ENCODE measurements at places on chromosomes 2 and 18.

GRCh38 chr2:134152045-134153010 is 101.5 kb upstream of the MGAT5 start:
- DNase-seq, result no peak

GRCh38 chr18:66819235-66819634 is 215.3 kb upstream of the CDH19 start:
- DNase-seq, result no peak

DNA sequence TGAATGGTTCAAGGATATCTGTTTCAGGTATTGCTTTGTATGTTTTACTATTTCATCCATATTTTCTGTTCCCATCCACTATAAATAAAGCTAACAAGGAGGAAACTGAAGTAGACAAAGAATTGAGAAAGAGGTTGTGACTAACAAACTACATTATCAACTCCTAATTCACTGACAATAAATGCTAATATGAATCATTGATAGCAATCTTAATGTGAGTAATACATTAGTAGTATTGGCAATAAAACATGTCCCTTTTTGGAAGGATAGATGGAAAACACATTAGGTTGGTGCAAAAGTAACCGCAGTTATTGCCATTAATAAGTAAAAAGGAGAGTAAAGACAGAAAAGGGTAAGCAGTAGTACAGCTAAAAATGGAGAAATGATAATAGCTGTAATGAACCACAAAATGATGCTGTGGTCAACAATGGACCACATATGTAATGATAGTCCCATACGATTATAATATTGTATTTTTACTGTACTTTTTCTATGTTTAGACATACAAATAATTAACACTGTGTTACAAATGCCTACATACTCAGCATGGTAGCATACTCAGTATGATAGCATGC is 104.7 kb downstream of the THADA start:
- DNase-seq, result no peak

DNA sequence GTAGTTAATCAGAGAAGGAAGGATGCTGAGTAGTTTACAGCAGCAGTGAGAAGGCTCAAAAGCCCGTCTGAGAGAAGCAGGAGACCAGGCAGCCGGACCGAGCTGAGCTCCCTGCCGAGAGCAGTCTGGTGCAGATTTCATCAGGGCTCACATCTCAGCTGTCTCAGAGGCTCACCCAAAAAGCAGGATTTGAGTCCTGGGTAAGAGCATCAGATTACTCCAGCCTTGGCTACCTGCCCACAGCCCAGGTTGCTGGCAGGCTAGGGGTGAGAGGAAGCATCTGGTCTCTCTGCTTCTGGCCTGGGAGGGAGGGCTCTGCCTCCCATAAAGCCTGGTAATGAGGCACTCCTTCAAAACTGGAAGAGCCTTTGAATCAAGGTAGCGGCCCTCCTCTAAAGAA is 140.5 kb downstream of the ST6GAL2 start:
- no peak for DNase-seq

- no peak for DNase-seq
Measured at GRCh38 chr2:108841506-108841905, 54.9 kb downstream of the CCDC138 start.
